Osteoblast (primary cell): ENCODE measurements at places on chromosomes 16 and 17. TPM values are rescaled to one million over a fixed set of nuclear protein-coding genes. Genes with fewer than 3 reads are reported as not detected.

DNA sequence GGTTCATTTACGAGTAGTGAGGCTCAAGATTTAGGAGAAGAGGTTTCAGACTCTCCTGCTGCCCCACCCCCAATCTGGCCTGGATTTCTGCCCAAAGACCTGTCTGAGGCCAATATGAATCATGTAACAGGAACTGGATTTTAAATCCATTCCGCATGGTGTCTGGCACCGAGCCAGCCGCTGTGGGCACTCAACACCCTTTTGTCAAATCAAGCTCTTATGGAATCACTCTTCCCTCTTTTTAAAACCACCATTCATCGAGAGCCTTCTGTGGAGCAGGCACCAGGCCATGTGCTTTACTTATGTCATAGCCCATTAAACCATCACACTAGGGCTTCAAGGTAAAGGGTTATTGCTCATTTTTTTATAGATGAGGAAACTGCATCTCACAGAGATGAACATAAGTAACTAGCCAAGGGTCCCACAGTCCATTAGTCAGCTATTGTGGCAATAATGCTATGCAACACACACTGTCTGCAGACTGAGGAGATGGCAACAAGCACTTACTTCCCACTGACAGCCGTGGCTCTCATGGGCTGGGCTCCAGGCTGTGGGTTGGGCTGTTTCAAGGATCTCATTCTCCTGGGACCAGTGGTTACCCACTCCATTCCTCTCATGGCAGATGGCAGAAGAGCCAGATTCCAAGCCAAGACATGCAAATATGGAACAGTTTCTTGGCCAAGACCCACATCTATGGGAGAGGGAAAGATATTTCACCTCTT lies 93.6 kb downstream of the WSCD1 start:
- H3K4me3 ChIP-seq = no peak overlapping the region
- H3K27ac ChIP-seq = no peak overlapping the region
- no peaks in the 10 kb centered on the region for H3K4me1 ChIP-seq
- no peak for DNase-seq

- H3K4me3 ChIP-seq = no peak overlapping the region
- no peaks in the 10 kb centered on the region for H3K27me3 ChIP-seq
- H3K36me3 ChIP-seq = no peaks in the 10 kb centered on the region
These were observed 13.8 kb upstream of the KRT17 start for GRCh38 chr17:41638194-41638593.

GRCh38 chr17:15124264-15124595 lies 140.9 kb downstream of the PMP22 start:
- DNase-seq = no peak
- H3K27me3 ChIP-seq = no peaks in the 10 kb centered on the region
- H3K36me3 ChIP-seq = no peaks in the 10 kb centered on the region
- H3K4me1 ChIP-seq = peaks cover 17% of the 10 kb centered on the region

ST6GALNAC1 gene
- 0.72 TPM in 1 of 2 replicates, not detected in the other for total RNA-seq
